ENCODE measurements at places on chromosomes 3 and 15.

- DNase-seq, result no peak
Observed at GRCh38 chr15:51189669-51190385, 95.1 kb upstream of the TNFAIP8L3 start.

- DNase-seq, result no peak
Observed at GRCh38 chr3:127849368-127849767, 27.1 kb upstream of the MGLL start.

DNA sequence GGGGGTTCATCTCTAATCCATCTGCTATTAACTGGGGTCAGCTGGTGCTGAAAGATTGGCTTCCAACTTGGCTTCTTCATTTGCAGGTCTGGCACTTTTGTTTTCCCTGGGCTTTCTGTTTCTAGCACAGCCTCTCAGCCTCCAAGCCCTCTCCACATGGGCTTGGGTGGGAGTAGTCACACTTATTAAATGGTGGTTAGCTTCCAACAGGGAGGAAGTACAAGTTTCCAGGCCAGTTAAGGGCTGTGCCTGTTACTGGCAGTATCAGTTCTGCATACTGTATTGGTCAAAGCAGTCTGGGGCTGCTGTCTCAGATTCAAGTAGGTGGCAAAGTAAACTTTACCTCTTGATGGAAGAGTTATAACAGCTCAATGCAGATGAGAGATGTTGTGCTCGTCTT, 627.1 kb upstream of the CCDC54 start:
- DNase-seq, result no peak

DNA sequence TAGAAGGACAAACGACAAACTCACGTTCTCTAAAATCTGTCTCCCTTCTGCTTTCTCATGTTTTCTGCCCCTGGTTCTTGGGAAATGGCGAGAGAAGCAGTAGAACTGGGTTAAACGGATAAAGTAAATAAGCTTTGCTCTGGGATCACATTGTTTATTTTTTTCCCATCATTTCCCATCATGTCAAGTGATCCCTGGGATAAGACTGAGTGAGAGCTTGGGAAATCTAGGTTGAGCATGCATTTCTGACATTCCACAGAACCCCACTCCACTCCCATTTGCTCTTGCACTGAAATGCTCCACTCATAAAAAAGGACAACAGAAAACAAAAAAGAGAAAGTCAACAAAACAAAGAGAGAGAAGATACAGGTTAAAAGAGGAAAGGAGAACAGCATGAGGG, 69.1 kb downstream of the SEMA6D start:
- DNase-seq, result no peak

- DNase-seq, result no peak
Observed at GRCh38 chr3:42166662-42167300, 75.6 kb downstream of the TRAK1 start.

Measured in activated T-helper 1 cell treated with anti-CD3 and anti-CD28 coated beads, Interleukin-2, amount 50 U/mL, for 16 hours (primary cell).